ENCODE measurements at places on chromosomes 4 and X. TPM values are rescaled to one million over a fixed set of nuclear protein-coding genes. Genes with fewer than 3 reads are reported as not detected.

The CYBB gene
- not detected for total RNA-seq

The DCAF4L1 gene
- total RNA-seq = 0.10 TPM

The ZNF630 gene
- 1.5 TPM for total RNA-seq

The PGAM4 gene
- total RNA-seq = 0.70 TPM

The SAP30 gene
- 26.5 TPM for total RNA-seq

The ADGRA3 gene
- 1.5 TPM for total RNA-seq

All from activated CD4-positive, alpha-beta memory T cell treated with anti-CD3 and anti-CD28 coated beads for 36 hours (primary cell).